Astrocyte (in vitro differentiated cells and primary cell): ENCODE measurements at places on chromosomes 7 and 10. TPM values are rescaled to one million over a fixed set of nuclear protein-coding genes. Genes with fewer than 3 reads are reported as not detected.

DNA sequence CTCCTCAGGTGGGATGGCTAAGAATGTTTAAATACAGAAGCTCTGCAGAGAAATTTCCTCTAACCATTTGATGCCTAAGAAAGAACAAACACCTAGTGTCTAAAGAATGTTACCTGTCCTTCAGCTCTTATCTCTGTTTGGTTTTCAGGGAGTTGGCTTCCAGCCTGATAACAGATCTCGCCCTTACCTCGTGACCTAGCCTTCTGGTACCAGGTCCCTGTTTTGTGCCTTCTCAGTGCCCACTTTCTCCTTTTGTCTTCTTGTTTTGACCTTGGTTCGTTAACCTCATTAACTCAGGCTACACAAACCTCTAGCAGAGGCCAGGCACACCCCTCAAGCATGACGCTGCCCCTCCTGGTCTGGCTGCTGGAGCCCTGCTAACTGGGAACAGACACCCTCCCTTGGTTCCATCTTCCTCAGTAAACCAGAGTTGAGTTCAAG is 16.1 kb upstream of the RAB11FIP2 start:
- DNase-seq, result no peak

GRCh38 chr10:72353965-72354355 is 759 bp downstream of the DNAJB12 start:
- DNase-seq, result peak; percentile 12

DNA sequence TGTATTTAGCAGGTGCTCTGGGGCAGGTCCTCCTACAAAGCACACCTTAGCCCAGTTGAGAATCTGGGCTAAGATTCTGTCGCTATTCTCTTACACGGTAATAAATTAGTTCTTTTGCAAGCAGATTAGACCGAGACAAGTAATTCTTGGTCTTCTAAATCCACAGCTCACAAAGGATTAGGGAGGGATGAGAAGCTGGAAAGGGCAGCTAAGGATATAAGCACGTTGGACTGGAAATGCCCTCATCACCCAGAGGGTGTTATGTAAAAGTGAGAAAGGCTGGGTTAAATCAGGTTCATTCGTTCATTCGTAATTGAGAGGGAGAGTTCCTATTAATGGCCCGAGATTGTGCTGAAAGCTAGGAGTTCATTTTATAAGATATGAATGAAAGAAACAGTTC is 41.8 kb downstream of the PFKFB3 start:
- no peak for DNase-seq

DNA sequence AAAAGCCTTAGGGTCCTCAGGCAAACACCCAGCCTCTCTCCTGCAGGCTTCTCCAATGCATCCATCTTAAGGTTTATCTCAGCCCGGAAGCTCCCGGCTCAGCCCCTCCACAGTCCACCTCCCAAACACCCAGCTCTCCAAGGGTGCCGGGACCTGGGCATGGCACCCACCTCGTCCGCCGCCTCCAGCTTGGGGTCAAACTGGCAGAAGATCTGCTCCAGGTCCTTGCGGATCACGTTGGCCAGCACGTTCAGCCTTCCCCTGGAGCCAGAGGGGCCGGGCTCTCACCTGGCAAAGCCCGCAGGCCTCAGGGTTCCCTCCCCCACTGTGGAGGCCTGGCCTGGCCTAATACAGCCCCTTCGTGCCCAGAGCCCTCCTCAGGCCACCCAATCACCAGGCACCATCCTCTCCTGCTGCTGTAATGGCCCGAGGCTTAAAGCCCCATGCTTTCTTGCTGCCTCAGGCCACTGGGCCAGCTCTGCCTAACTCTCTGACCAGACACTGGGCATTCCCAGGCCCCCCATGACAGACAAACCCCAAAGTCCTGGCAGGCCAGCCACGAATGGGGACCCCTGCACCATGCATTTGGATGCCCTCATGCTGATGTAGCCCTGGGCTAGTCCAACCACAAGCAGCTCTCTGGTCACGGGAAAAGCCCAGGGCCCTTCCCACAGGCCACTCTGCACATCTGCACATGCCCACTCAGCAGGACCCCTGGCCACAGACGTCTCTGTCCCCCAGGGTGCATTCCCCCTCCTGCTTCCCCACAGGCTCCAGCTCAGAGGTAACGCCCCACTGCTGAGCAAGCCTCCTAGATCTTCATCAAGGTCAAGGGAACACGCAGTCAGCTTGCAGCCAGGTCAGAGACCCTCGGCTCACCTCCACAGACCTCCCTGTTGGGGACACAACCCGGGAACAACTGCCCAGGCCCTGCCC is 12.3 kb downstream of the OGDHL start:
- no peak for DNase-seq

DNA sequence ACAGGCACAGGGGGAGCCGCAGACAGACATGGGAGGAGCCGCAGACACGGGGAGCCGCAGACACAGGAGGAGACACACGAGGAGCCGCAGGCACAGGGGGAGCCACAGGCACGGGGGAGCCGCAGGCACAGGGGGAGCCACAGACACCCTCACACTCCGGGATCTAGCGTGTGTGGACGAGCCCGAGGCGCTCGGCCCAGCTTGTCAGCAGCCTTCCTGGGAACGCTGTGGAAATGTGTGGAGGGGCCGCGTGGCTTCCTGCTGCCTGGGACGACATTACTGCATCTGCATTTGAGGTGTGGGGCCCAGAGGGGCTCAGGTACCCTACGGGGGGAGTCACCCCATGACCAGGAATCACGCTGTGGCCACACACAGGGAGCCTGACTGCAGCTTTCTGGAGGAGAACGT is 313.2 kb downstream of the PTPRN2 start:
- no peak for DNase-seq

GRCh38 chr10:120386896-120387295 is 70.1 kb upstream of the PLPP4 start:
- peak; percentile 52 for DNase-seq

- DNase-seq, result no peak
Observed at GRCh38 chr7:49245062-49245461, 320.7 kb downstream of the CDC14C start.

DNA sequence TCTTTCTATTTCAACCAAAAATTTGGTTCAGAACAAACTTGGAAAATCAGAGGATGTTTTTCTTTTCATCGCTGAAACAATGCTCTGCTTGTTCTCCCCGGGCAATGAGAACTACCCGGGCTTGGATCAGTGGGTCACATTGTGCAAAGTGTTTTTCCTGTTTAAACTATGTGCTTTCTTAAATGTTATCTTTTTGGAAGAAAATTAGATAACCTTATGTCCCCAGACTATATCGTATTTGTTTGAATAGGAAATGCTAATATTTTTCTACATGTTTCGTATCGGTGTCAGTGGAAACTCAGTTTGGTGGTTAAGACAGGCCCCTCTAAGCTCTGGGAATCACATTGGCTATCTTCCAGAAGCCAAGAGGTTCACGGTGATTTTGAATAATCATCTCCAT is 319.5 kb upstream of the NFE2L3 start:
- no peak for DNase-seq

DNA sequence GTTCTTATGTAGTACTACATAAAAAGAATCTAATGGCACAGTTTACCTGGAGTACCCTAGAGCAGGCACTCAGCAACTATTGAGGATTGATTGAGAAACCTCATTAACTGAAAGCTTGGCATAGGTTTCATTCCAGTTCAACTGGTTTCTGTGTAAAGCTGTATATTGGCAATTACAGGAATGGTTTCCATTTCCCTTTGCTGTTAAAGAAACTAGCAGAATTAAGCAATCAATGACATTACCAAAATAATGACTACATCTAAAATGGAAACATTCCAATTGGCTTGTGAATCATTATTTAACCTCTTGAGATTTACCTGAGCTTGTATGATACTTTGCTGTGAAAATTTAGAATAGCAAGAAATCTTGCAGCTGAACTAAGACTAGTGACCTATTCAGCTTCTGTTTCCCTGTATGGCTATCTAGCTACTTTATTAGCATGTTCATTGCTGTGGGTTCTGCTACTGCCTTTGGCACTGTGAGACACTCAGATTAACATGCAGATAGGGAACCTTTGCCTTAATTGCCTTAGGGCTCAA is 33.5 kb upstream of the CADPS2 start:
- DNase-seq, result no peak

- peak; percentile 20 for DNase-seq
Observed at GRCh38 chr7:107327986-107328569, 141.8 kb upstream of the GPR22 start.

DNA sequence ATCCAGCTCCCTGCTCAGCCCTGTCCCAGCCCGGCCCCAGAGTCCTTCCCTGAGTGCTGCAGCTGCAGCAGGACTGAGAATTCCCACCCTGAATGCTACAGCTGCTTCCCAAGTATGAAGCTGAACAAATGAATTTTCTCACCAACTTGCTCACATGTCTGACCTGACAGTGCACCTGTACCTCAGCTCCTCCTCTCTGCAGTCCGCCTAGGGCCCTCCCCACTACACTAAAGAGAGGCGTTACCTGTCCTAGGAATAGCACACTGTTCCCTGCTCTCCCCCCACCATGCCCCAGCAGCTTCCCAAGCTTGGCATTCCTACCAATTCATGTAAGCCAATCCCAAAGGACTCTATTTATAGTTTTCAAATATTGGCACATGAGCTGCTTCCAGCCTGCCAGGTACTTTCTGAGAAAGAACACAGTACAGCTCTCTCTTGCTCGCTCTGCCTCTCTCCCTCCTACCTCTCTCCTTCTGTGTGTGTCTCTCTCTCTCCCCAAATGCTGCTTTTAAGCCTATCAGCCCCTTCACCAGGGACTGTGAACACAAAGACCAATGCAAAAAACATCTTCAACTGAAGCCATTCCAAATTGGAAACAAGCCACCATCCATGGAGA is 400.1 kb downstream of the TNS3 start:
- no peak for DNase-seq

DNA sequence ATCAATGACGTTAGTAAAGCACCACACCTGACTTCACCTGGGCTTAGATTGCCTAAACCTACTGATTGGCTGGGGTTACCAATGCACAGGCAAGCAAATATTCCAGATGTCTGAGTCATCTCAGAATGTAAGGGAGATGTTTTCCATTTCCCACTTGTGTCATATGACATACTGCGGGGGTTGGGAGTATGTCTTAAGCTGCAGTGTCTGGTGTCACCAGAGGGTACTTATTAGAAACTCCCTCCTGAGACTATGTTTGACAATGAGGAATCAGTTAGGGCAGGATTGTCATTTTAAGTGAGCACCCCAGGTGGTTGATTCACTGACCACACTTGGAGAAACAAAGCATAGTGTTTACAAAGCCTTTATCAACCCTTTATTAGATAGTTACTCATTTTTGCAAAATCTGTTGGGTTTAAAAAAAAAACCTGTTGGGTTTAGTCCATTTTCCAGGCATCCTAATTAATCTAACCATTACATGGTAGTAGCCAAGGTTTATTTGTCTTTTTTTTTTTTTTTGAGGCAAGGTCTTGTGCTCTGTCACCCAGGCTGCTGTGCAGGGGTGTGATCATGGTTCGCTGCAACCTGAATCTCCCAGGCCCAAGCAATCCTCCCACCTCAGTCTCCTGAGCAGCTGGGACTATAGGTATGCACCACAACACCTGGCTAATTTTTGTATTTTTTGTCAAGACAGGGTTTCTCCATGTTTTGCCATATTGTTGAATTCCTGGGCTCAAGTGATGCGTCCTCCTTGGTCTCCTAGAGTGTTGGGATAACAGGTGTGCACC is 72.5 kb downstream of the CDK6 start:
- DNase-seq, result peak; percentile 89

The TRIL gene
- 0.45 and 0.72 TPM in 2 replicates for total RNA-seq

- DNase-seq, result no peak
Observed at GRCh38 chr10:72935361-72935760, 19.2 kb downstream of the PLA2G12B start.

DNA sequence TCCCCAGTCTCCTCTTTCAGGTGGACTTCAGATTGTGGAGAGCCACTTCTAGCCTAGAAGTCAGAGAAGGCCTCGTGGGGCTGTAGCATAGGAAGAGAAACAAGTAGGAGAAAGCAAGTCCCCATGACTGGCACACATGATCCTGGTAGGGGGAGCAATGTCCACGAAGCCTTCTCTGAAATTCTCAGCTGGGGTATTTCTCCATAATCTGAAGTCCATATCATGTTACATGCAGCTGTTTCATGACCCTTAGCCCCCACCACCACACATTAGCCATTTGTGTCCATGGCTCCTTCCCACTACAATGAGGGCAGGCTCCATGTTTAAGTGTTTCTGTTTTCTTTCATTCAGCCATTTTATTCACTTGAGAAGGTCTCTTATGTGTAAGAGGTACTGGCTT is 43.2 kb downstream of the LAMB4 start:
- no peak for DNase-seq

DNA sequence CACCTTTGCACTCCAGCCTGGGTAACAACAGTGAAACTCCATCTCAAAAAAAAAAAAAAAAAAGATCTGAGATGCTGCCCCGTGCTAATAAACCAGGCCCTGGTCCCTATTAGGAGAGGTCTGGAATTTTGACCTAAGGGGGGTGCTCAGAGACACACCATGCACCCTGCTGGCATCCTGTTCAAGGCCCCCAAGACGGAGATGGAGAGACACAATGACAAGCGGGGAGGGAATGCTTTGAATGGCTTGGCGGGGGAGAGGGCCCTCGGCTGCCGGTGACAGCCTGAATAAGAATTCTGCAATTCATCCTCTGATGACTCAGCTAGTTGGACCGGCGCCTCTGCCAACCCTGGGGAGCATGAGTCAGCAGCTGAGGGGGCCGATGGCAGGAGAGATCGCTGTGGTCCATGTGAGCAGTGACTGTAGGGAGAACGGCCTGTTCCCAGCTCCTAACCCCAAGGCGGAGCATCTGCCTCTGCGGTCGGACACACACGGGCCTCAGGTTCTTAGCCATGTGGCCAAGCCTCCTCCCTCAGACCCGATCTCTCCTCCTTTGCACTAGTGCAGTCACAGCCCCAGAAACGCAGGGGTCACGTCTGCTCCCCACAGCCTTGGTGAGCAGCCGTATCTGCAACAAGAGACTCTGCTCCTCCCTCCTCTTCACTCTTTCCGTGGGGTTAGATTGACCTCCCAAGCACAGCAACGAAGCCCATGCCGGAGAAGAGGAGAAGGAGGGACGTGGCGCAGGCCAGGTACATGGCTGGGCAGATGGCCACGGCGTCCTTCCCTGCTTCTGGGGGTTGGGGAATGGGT is 14.9 kb downstream of the TRIM56 start:
- DNase-seq, result peak; percentile 97

GRCh38 chr10:76025124-76025477 is 593.7 kb downstream of the LRMDA start:
- no peak for DNase-seq

GRCh38 chr7:17910377-17910776 is 29.9 kb downstream of the SNX13 start:
- no peak for DNase-seq

The STAM gene
- total RNA-seq, result 43.0 and 43.4 TPM in 2 replicates

The GPR158 gene
- 0.12 and 0.27 TPM in 2 replicates for total RNA-seq

GRCh38 chr10:111984057-111984456 is 199.5 kb downstream of the GPAM start:
- DNase-seq, result no peak

GRCh38 chr10:16756561-16757221 is 60.5 kb downstream of the RSU1 start:
- DNase-seq, result peak; percentile 80

The HTR7 gene
- 0.72 and 0.89 TPM in 2 replicates for total RNA-seq

GRCh38 chr7:127765150-127765549 is 113.2 kb downstream of the SND1 start:
- DNase-seq, result no peak

The PKD2L1 gene
- total RNA-seq, result not detected in 2 replicates

- no peak for DNase-seq
Observed at GRCh38 chr7:81719865-81720264, 50.0 kb downstream of the HGF start.

The PNLIPRP1 gene
- not detected in 2 replicates for total RNA-seq
